SK-N-DZ (cell line): ENCODE measurements at places on chromosomes 3 and 15.
A peak's percentile ranks its signal among the peaks of the same experiment; 100 is the strongest.

GRCh38 chr3:57787867-57788623 lies 31.9 kb downstream of the SLMAP start:
- no peak for DNase-seq

DNA sequence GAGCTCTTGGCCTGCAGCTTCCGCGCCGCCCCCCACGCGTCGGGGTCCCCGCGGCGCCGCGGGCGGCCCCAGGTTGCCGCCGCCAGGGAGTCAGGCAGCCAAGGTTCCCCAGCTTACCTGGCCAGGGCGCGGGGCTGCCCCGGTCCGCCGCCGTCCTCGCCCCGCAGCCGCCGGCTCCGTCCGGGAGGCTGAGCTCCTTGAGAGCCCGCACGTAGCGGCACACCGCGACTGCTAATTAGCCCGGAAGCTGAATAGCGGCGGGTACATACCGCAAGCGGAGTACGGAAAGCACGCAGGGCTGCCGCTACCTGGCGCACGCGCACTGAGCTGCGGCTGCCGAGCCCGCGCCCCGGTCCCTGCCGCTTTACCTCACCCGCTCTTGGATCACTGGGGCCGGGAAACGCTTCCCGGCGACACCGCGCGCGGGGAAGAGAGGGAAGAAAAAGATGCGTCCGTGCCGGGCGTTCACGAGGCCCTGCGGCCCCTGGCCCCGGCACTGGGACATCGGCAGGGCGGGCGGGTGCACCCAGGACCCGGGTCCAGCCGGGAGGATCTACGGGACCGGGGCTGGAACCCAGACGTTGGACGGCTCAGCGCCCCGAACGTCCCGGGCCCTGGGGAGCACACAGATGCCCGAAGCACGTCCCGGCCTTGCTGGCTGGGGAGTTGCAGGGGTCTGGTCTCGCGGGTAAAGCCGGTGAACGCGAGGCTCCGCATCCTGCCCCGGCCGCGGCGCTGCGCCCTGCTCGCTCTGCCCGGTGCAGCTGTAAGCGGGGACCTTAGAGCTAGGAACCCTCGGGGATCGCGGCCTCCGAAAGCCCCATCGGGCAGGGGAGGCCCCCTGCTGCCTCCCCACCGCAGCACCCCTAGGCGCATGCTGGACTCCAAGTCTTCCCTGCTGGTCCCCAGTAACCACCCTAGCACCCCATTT lies at the start of gene GOLGA8B:
Gene GOLGA8B (minus strand): TSS at position 253 of the 931 bp plus-strand sequence. CDS start 47,739 bp downstream, outside the sequence.
- DNase-seq = peak; percentile 77

- peak; percentile 56 for DNase-seq
Measured at GRCh38 chr3:158165141-158165655, 55.3 kb downstream of the RSRC1 start.

GRCh38 chr15:88844749-88845386 lies 41.6 kb downstream of the ACAN start:
- DNase-seq = no peak

DNA sequence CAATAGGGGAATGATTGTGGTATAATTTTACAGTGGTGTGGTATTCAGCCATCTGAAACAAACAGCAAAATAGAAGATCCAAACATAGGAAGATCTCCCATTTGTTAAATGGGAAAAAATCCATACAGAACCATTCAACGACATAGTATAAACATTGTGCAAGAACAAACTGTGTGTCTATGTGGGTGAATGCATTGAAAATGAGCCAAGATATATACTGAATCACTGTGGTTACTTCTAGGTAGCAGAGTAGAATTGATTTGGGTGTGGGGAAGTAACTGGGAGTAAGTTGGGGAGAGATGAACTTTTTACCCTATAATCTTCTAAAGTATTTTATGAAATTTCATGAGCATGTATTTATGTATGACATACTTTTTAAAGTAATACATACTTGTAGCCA lies 123.1 kb upstream of the UMPS start:
- no peak for DNase-seq

DNA sequence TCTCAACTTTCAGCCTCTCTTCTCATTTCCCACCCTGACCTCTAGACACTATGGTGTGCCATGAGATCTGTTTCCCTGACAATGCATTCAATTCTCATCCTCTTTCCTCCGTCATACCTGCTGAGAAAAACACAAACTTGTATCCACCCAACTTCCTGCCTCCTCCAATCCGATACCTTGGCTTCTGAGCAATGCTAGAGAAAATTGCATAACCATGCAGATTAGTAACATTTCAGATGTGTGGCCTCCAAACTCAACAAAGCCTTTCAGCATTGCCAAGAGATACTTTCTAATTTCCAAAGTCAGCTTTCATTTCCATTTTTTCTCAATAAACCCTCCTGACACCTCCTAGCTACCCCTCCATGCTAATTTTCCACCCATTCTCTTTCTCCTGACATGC lies 88.5 kb downstream of the MINAR1 start:
- DNase-seq = no peak

DNA sequence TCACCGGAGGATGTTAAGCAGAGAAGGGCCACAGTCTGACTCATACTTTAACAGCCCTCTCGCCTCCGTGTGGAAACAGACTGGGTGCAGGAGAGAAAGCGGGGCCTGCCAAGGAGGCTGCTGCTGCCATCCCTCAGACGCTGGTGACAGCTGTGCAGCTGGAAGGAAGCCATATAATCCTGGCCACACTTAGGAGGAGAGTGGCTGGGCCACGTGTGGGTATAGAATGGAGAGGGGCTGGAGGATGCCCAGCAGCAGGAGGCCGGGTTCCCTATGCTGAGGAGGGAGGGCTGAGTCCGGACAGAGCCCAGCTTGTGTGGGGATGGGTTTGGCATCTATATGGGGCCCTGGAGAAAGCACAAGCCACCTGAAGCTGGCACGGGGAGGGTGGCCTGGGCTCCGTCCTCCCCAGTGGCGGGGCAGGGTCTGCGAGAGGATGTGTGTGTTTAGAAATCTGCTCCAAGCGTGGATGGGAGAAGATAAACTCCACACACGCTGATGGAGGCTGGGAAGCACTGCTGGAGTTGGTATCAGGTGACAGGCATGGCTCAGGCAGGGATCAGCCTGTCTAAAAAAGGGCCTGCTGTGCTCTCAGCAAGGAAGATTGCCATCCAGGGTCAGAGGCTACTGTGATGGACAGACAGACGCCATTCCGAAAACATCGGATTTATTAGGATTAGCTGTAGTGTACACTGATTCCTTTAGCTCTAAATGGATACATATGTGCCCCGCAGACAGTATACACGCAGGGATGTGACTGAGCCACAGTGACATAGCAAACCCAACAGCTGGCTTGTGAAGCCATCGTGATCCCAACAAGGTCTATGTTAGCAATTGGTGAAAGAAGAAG lies 15.9 kb downstream of the ABTB1 start:
- no peak for DNase-seq

DNA sequence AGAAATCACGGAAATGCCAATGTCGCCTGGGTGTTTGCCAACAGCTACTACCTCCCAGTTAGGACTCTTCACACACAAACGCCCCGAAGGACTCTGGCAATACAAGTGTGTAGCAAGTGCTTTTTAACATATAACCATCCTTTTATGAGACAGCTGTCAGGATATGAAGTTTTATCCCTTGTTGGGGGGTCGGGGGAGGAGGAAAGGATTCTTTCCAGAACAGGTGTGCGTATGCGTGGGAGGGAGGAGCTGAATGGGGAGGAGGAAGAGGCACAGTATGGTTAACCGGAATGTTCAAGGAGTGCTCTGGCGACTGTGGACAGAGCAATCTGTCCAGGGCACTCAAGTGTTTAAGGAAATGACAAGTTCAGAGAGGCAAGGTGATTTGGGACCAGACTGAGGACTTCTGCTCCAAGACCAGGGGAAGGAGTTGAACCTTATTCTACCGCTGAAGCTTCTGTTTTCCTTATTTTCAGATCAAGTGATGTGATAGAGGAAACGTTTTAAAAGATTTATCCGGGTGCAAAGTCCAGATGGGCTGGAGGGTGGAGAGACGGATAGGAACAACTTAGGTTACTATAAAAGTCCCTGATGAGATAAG lies 1.3 kb downstream of the TSPAN3 start:
- no peak for DNase-seq

DNA sequence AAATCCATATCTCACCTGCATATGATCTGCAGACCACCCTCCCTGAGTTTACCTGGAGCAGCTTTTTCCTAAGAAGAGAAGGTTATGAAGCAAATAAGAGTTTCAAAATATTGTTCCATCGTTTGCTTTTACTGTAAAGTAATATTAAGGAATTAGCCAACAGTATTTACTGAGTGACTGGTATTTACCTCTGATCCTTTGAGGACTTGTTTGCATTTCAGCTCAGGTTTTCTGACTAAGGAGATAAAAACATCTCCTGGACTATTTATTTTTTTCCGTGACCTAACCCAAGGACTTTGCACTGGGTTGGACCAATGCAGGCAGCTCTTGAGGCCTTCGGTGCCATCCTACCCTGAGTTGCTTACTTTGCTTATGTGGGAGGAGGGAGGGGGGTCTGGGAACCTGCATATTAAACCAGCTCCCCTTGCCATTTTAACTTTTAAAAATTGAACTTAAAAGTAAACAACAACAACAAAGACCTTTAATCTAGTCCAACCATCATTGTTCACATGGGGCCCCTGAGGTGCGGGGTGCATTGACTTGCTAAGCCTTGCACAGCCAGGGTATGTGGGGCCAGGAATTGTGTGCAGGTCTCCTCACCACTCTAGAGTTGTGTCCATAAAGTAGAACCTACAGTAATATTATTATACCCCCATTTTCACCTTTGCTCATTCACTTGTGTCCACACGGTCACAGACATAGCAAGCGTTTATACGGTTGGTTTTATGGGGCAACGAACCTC lies 39.3 kb downstream of the TRAK1 start:
- no peak for DNase-seq

- DNase-seq = no peak
Measured at GRCh38 chr15:90863987-90864386, 4.4 kb upstream of the FURIN start.

DNA sequence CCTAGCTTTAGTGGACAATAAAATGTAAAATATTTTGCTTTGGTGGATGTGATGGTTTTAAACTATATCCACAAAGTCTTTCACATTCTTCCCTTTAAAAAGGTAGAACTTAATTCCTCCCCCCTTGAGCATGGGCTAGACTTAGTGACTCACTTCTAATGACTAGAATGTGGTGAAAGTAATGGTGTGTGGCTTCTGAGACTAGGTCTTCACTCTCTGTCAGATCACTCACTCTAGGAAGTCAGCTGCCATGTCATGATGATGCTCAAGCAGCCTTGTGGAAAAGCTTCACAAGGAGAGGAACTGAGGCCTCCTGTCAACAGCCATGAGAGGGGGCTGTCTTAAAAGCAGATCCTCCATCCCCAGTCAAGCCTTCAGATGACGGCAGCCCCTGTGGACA lies 4.2 kb downstream of the LRRC2 start:
- DNase-seq = no peak

DNA sequence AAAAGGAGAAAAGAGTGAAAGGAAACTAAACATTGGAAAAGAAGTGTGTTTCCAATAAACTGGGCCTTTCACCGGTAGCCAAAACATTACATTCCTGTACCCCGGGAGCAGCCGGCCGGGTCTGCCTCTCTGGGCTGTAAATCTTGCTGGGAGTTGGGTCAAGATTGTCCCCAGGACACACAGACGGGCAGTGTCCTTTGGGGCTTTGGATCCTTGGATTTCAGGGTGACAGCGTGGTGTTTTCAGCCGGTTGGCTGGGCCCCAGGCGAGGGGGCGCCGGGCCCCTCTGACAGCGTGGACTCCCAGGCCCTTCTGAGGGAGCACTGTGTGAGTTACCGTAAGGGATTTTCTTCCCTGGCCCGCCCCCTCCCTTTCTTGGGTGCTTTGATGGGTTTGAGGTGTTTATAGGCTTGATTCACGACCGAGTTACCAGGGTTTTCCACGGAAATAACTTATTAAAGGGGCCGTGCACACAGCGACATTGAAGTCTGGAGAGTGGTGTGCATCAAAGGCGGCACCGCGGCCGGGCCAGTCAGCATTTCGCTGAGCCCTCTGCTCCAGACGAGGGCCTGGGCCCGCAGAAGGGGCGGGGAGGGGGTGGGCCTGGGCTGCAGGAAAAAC lies 27.4 kb downstream of the SMAD6 start:
- no peak for DNase-seq

DNA sequence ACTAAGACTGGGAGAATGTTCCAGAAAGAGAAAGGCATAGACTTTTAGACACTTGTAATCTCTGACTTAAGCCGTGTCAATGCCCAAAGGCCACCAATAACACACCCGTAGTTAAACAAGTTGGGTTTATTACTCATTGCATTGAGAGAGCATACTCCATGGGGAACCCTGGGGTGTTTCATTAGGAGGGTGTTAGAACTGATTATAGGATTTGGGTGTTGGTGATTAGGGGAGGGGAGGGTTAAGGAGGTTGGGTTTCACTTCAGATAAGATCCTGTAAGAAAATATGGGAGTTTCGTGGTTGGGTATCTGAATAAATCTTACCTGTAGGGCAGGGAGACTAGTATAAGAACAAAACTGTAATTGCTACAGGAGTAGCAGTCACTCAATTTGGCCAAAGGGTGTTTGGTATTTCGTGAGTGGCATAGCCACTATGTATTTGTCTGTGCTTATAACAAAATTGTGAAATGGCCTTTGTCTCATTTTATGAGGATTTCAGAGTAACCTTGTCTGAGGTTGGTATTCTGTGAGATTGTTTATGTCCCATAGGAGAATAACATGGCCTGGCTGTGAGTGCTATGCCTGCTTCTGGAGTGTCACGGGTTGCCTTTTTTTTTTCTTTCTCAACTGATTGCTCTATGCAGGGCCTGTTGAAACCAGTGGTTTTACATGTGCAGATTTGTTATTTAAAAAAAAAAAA lies 2.9 kb downstream of the HACD3 start:
- DNase-seq = no peak

GRCh38 chr15:74443100-74443909 lies 9.5 kb upstream of the SEMA7A start:
- no peak for DNase-seq

DNA sequence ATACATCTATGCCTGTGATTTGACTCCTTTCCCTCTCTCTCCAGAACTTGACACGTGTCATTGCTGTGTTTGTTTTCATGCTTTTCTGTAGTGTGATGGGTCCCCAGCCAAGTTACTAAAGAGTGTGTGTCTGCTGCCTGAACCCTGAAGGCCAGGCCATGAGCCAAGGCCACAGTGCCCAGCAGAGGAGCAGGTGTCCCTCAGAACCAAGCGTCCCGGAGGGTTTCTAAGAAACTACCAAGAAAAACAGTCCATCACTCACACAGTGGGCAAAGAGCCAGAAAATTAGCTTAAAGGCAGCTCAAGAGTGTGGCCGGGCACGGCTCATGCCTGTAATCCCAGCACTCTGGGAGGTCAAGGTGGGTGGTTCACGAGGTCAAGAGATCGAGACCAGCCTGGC lies 35.2 kb downstream of the FBXO45 start:
- no peak for DNase-seq

- no peak for DNase-seq
Measured at GRCh38 chr3:13934813-13935212, 54.9 kb upstream of the WNT7A start.

GRCh38 chr3:14879211-14879874 lies 60.6 kb downstream of the FGD5 start:
- no peak for DNase-seq
